Breast epithelium (tissue), 4 donors: ENCODE measurements at places on chromosomes 2 and 18. TPM values are rescaled to one million over a fixed set of nuclear protein-coding genes. Genes with fewer than 3 reads are reported as not detected.

GRCh38 chr2:64967601-64968000 lies 21.6 kb upstream of the SLC1A4 start:
- no peak overlapping the region for H3K27ac ChIP-seq
- H3K4me3 ChIP-seq = no peak overlapping the region
- H3K27me3 ChIP-seq = no peaks in the 10 kb centered on the region
- no peaks in the 10 kb centered on the region for H3K4me1 ChIP-seq

DNA sequence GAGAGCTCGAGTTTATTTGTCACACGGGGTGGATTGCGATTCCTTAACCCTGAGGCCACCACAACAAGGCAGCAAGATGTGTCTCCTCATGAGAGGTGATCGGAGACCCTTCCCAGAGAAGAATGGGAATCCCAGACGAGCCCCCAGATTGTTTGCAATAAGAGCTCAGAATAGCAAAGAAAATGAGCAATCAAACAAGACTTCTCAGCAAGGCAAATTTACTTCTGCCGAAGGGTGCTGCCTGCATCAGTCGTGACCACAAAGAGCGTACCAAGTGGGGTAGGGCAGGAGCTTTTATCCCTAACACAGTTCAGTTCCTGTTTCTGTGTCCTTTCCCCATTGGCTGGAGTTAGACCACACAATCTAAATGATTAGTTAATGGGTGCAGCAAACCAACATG lies 237.5 kb upstream of the SYT4 start:
- H3K4me3 ChIP-seq = no peak overlapping the region
- no peaks in the 10 kb centered on the region for H3K27me3 ChIP-seq
- no peaks in the 10 kb centered on the region for H3K36me3 ChIP-seq
- H3K27ac ChIP-seq = no peak overlapping the region
- H3K4me1 ChIP-seq = no peaks in the 10 kb centered on the region

DNA sequence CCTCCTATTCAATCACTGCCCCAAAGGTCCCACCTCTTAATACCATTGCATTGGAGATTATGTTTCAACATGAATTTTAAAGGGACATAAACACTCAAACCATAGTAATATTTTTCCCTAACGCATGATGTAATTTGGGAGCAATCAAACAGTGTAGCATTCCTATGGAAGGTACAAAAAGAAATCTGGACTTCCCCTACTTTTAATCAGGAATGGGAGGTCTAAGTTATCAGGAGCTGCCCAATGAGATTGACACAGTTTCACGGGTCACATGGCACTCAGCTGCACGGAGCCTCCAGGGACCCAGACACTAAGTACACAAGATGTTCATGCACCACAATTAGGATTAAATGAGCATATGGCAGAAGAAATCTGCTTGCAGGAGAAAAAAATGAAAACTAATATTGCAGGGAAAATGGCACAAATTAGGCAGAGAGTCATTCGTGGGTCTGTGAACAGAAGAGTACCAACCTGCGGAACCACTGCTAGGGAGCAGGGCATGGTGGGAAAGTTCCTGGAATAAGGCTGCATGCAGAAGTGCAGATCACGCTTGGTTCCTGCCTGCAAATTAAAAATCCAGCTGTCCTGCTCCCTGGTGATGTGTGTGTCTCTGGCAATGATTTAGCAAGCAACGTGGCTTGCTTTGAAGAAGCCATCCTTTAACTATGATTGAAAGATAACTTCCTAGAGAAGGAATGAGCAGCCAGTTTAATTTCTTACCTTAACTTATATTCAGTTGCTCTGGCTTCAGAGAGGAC lies 326.6 kb upstream of the ID2 start:
- no peaks in the 10 kb centered on the region for H3K4me1 ChIP-seq
- H3K27ac ChIP-seq = no peak overlapping the region
- H3K4me3 ChIP-seq = no peak overlapping the region

GRCh38 chr2:53901192-53901591 lies 41.4 kb upstream of the GPR75 start:
- H3K4me3 ChIP-seq = no peak overlapping the region
- H3K27ac ChIP-seq = no peak overlapping the region
- H3K36me3 ChIP-seq = no peaks in the 10 kb centered on the region
- no peak for DNase-seq
- no peaks in the 10 kb centered on the region for H3K27me3 ChIP-seq

DNA sequence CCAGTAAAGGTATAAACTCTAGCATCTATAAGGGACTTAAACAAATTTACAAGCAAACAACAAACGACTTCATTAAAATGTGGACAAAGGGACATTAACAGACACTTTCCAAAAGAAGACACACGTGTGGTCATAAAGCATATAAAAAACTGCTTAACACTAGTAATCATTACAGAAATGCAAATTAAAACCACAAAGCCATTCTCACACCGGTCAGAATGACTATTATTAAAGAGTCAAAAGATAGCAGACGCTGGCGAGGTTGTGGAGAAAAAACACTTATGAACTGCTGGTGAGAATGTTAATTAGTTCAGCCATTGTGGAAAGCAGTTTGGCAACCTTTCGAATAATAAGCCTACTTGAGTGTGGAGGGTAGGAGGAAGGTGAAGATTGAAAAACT lies 217.1 kb upstream of the DLGAP1 start:
- no peak overlapping the region for H3K27ac ChIP-seq
- DNase-seq = no peak
- no peaks in the 10 kb centered on the region for H3K27me3 ChIP-seq

FSIP2 gene
- total RNA-seq = 0.64 TPM

GRCh38 chr2:111022633-111023032 lies 98.1 kb upstream of the BCL2L11 start:
- no peaks in the 10 kb centered on the region for H3K4me1 ChIP-seq
- DNase-seq = no peak
- no peaks in the 10 kb centered on the region for H3K27me3 ChIP-seq
- H3K4me3 ChIP-seq = no peak overlapping the region
- no peaks in the 10 kb centered on the region for H3K36me3 ChIP-seq
- H3K27ac ChIP-seq = no peak overlapping the region

- H3K36me3 ChIP-seq = no peaks in the 10 kb centered on the region
- peak overlapping the region; percentile 77 for H3K27ac ChIP-seq
- peaks cover 9% of the 10 kb centered on the region for H3K4me1 ChIP-seq
- DNase-seq = no peak
Observed at GRCh38 chr2:127078028-127078427, 28.9 kb downstream of the BIN1 start.

YPEL5 gene
- 90.8 TPM for total RNA-seq

SLC9A2 gene
- 0.73 TPM for total RNA-seq

PLGLB1 gene
- total RNA-seq = not detected

- H3K36me3 ChIP-seq = no peaks in the 10 kb centered on the region
- no peak overlapping the region for H3K4me3 ChIP-seq
- no peaks in the 10 kb centered on the region for H3K4me1 ChIP-seq
- no peak overlapping the region for H3K27ac ChIP-seq
- no peaks in the 10 kb centered on the region for H3K27me3 ChIP-seq
Observed at GRCh38 chr2:168955321-168955720, 54.2 kb downstream of the G6PC2 start.

DNA sequence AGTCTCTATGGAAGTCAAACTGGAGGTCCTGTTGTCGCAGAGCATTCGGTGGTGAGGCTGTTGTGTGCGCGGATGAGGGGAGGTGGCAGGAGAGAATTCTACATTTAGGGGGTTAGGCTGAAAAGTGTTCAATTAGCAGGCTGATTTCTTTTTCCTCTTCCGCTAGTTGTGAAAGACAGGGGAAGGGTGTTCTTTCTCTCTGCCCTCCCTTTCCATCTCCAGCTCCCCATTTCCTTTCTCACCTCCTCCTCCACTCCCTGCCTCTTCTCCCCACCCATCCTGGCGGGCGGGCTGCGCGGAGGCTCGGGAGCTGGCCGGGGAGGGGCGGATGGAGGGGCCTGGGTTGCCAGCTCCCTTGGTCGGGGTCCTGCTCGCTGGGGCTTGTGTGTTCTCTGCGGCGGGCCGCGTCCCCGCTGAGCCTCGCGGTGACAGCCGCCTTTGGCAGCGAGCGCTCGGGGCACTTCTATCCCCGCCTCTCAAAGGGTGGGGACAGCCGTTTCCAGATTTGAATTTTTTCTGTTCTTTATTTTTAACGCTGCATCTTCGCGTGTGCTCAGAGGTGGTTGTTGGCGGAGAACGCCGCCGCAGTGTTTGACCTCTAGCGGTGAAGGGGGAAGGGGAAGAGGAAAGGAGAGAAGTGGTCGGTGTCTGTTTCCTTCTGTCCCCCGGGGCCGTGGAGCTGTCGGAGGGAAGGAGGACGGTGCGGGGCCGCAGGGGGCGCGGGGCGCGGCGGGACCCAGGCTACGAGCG lies 3.6 kb downstream of the SOX11 start:
- H3K27me3 ChIP-seq = peaks cover 95% of the 10 kb centered on the region
- peak overlapping the region; percentile 46 for H3K4me3 ChIP-seq
- H3K4me1 ChIP-seq = peaks cover 15% of the 10 kb centered on the region
- peak overlapping the region; percentile 11 for H3K27ac ChIP-seq
- DNase-seq = no peak
- no peaks in the 10 kb centered on the region for H3K36me3 ChIP-seq

DNA sequence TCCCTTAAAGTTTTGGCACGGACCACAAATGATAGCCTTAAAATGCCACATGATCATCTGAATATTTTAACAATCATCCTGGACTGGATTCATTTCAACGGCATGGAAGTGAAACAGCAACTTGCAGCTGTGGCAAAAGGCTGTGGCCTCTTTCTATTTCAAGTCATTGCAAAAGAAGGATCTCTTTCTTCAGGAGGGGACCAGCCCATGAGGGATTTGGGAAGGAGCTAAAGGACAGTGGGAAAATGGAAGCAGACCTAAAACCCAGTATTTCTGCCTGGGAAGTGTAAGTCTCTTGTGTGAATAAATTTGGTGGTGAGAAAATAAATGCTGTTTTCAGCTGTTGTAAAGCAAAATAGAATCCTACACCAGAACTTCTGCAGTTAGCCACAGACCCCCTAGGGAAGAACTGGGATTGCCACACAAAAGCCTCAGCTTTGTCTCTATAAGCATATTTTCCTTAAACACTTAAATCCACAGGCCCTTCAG lies 107.3 kb upstream of the ZFP36L2 start:
- no peaks in the 10 kb centered on the region for H3K36me3 ChIP-seq
- no peak overlapping the region for H3K4me3 ChIP-seq
- peak overlapping the region; percentile 82 for H3K27ac ChIP-seq
- H3K27me3 ChIP-seq = no peaks in the 10 kb centered on the region
- H3K4me1 ChIP-seq = no peaks in the 10 kb centered on the region

CDKL4 gene
- total RNA-seq = 0.33 TPM

- no peaks in the 10 kb centered on the region for H3K36me3 ChIP-seq
- DNase-seq = no peak
- no peaks in the 10 kb centered on the region for H3K27me3 ChIP-seq
- no peak overlapping the region for H3K4me3 ChIP-seq
- H3K4me1 ChIP-seq = no peaks in the 10 kb centered on the region
Observed at GRCh38 chr2:157203651-157204050, 53.9 kb upstream of the GALNT5 start.

BARD1 gene
- 4.3 TPM for total RNA-seq

SLC66A2 gene
- 141 TPM for total RNA-seq

DNA sequence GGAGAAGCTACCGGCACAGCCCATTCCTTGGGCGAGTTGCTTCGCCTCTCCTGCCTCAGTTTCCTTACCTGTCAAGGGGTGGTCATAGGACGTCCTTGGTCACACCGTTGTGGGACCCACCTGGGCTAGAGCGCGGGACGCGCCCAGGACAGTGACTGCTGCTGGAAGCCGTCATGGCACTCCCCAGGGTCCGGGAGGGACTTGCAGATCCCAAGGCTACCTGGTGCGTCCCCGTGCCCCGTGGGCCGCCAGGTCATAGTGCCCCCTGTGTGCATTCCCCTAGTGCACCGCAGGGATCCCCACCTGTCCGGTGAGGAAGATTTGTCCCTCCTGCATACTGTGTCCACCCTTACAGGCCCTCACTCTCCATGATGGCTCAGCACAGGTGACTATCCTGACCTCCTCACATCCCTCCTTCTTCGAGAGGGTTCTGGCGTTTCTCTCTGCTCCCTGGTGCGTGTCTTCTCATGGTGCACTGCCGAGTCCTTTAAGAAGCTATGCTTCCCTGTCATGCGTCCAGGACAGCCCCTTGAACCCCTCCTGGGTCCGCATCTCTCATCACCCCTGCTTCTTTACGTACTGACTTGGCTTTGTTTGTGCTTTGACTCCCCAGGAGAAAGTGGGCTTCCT lies 886 bp upstream of the STK25 start:
- peak overlapping the region; percentile 89 for H3K27ac ChIP-seq
- no peaks in the 10 kb centered on the region for H3K36me3 ChIP-seq
- no peaks in the 10 kb centered on the region for H3K27me3 ChIP-seq

- no peak for DNase-seq
- no peaks in the 10 kb centered on the region for H3K4me1 ChIP-seq
- no peak overlapping the region for H3K4me3 ChIP-seq
Observed at GRCh38 chr18:67154979-67155378, 361.5 kb downstream of the DSEL start.

KIF1A gene
- total RNA-seq = not detected

CGREF1 gene
- 16.4 TPM for total RNA-seq

DUSP19 gene
- total RNA-seq = 3.7 TPM

DNA sequence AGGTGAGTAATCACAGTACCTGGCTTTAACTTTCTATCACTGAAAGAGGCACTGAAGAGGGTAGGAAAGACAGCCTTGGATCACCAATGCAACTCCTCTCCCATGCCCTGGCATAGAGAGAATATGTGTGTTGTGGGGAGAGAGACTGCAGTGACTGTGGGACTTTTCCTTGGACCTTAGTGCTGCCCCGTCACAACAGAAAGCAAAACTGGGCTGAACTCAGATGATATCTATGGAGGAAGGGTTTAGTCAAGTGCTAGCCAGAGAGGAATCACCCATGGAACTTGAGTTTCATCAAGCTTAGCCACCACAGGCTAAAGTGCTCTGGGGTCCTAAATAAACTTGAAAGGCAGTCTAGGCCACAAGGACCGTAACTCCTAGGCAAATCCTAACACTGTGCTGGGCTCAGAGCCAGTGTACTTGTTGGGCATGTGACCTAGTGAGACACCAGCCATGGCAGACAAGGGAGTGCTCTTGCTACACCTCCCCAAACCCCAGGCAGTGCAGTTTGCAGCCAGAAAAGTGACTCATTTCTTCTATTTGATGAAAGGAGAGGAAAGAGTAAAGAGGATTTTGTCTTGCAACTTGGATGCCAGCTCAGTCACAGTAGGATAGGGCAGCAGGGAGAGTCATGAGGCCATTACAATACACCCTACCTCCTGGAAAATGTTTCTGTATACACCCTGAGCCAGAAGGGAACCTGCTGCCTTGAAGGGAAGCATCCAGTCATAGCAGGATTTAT lies 105.8 kb upstream of the SPOPL start:
- no peaks in the 10 kb centered on the region for H3K27me3 ChIP-seq
- H3K27ac ChIP-seq = no peak overlapping the region
- no peaks in the 10 kb centered on the region for H3K36me3 ChIP-seq
- no peak overlapping the region for H3K4me3 ChIP-seq
- no peaks in the 10 kb centered on the region for H3K4me1 ChIP-seq

DNA sequence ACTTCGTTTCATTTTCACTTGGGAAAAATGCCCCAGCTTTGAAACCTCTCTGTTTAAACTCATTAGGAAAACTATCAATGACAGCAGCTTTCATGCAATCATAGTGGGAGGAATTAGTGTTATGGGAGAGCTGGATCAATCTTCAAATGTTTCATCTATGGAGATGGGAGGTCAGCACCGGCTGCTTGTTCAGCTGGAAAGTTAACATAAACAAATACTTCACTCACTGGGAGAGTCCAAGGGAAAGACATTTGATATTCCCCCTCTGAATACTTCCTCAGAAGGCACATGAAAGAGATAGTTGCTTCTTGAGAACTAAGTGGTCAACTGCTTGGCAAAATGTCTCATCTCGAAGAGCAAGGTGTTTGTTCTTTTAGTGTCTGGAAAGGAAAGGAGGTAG lies 7.3 kb downstream of the LYPD1 start:
- no peaks in the 10 kb centered on the region for H3K36me3 ChIP-seq
- no peak overlapping the region for H3K4me3 ChIP-seq
- H3K27me3 ChIP-seq = no peaks in the 10 kb centered on the region

LRP1B gene
- 21.8 TPM for total RNA-seq
